SJSA1 (cell line): ENCODE measurements at places on chromosomes 4 and X. TPM values are rescaled to one million over a fixed set of nuclear protein-coding genes. Genes with fewer than 3 reads are reported as not detected.

BCORL1 gene
- 0.19 and 0.47 TPM in 2 replicates for total RNA-seq

GRCh38 chr4:83865417-83866150 is 329.7 kb downstream of the GPAT3 start:
- no peak overlapping the region for H3K4me3 ChIP-seq
- H3K27ac ChIP-seq = no peak overlapping the region
- DNase-seq = no peak
- no peaks in the 10 kb centered on the region for H3K27me3 ChIP-seq

DNA sequence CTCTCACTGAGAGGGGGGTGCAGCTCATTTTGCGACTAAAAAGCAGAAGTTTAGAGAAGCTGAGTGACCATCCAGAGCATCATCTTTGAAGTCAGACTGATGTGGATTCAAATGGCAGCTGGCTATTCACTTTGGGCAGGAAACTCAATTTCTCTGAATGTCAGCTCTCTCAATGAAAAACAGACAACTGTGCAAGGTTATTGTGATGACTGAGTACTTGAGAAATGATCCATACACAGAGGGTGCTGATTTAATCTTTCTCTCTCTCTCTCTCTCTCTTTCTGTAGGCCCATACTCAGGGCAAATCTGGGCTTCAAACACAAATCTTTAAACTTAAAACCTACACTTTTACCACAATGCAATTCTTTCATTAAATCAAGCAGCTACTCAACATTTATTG is 185.8 kb upstream of the SLIT2 start:
- H3K36me3 ChIP-seq = no peaks in the 10 kb centered on the region
- no peak for DNase-seq
- H3K4me1 ChIP-seq = peaks cover 14% of the 10 kb centered on the region
- no peak overlapping the region for H3K4me3 ChIP-seq

- no peaks in the 10 kb centered on the region for H3K27me3 ChIP-seq
- H3K4me3 ChIP-seq = no peak overlapping the region
- H3K36me3 ChIP-seq = no peaks in the 10 kb centered on the region
- DNase-seq = no peak
- H3K27ac ChIP-seq = no peak overlapping the region
- H3K4me1 ChIP-seq = no peaks in the 10 kb centered on the region
These were observed 52.9 kb downstream of the CRMP1 start for GRCh38 chr4:5839751-5840674.

DNA sequence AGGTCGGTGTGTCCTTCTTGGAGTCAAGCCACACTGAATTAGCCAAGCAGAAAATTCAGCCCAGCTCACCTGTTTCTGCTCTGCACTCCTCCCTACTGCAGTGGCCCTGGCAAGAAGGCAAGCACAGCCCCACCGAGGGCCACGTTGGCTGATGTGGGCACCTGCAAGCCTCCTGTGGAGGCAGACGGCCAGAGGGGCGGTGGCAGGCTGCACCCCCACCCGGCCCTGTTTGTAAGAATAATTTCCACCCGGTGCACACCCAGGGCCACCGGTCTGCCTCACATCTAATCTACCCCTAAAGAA is 18.8 kb downstream of the PPP2R2C start:
- H3K4me1 ChIP-seq = no peaks in the 10 kb centered on the region
- no peak overlapping the region for H3K4me3 ChIP-seq
- no peak overlapping the region for H3K27ac ChIP-seq
- no peaks in the 10 kb centered on the region for H3K27me3 ChIP-seq

DNA sequence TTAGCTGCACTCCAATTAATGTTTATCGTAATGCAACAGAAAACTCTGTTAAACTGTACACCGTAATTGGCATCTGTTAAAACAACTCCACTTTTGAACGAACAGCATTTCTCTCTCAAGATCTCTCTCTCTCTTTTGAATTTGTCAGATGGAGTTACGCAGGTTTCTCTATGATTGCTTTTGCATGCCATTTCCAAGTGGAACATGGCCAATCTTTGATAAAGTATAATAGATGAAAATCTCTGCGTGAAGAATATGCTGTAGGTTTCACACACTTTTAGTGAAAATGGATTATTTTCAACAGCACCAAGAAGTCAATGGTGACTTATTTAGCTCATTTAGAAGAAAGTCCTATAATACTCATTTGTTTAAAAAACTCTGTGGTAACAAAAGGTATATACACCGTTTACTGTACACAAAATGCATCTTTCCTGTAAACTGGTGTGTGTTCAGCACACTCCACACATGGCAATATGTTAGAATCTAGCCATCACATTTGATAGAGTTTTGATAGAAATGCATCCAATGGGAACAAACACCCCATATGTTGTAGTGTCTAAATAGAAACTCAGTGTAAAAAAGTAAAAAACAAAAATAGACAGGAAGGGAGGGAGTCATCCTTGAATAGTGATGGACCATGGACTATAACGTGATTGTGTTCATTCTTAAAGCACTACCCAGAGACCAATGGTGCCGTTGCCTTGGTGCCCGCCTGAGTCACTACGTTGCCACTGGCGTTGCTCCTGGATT is 5.8 kb upstream of the FGFBP2 start:
- no peaks in the 10 kb centered on the region for H3K4me1 ChIP-seq
- H3K27me3 ChIP-seq = no peaks in the 10 kb centered on the region
- no peak overlapping the region for H3K27ac ChIP-seq
- no peak for DNase-seq

DNA sequence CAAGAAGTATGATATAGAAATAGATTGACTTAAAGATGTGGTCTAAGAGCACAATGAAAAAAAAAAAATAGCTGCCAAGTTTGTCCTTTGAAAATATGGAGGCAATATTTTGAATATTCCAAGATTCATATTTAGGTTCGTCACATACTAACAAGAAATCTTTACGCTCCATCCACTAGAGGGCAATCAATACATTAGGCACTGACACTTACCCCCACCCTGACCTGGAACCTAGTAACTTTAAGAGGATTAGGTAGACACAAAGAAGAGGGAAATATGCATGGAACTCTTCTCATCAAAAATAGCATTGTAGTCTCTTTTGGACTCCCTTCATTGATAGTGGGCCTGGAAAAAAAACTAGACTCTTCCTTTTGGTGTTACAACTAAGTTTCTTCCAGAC is 1108.1 kb downstream of the PCDH19 start:
- no peak overlapping the region for H3K4me3 ChIP-seq
- no peak for DNase-seq
- H3K27ac ChIP-seq = no peak overlapping the region
- H3K27me3 ChIP-seq = no peaks in the 10 kb centered on the region
- H3K36me3 ChIP-seq = no peaks in the 10 kb centered on the region

- no peaks in the 10 kb centered on the region for H3K4me1 ChIP-seq
- no peaks in the 10 kb centered on the region for H3K27me3 ChIP-seq
- no peak overlapping the region for H3K4me3 ChIP-seq
- no peaks in the 10 kb centered on the region for H3K36me3 ChIP-seq
- DNase-seq = no peak
- no peak overlapping the region for H3K27ac ChIP-seq
These were observed 715.8 kb downstream of the CCSER1 start for GRCh38 chr4:90842960-90843359.

GRCh38 chr4:45323453-45324058 is 597.2 kb upstream of the GNPDA2 start:
- H3K27ac ChIP-seq = no peak overlapping the region
- DNase-seq = no peak
- H3K4me3 ChIP-seq = no peak overlapping the region
- no peaks in the 10 kb centered on the region for H3K27me3 ChIP-seq
- H3K4me1 ChIP-seq = no peaks in the 10 kb centered on the region
